T-helper 17 cell (primary cell): ENCODE measurements at places on chromosomes 5 and 9. TPM values are rescaled to one million over a fixed set of nuclear protein-coding genes. Genes with fewer than 3 reads are reported as not detected.

GFI1B gene
- total RNA-seq, result 29.3 TPM

RASEF gene
- total RNA-seq, result not detected

CHSY3 gene
- total RNA-seq, result not detected

PTCH1 gene
- total RNA-seq, result 14.4 TPM

FCN2 gene
- total RNA-seq, result not detected

TMEM215 gene
- total RNA-seq, result not detected

- no peak for DNase-seq
- H3K27ac ChIP-seq, result no peak overlapping the region
- H3K27me3 ChIP-seq, result no peaks in the 10 kb centered on the region
- H3K4me3 ChIP-seq, result no peak overlapping the region
Measured at GRCh38 chr9:71736236-71736635, 32.1 kb downstream of the CEMIP2 start.

- H3K36me3 ChIP-seq, result peaks cover 9% of the 10 kb centered on the region
- peak overlapping the region; percentile 91 for H3K4me3 ChIP-seq
- H3K4me1 ChIP-seq, result peaks cover 43% of the 10 kb centered on the region
- no peaks in the 10 kb centered on the region for H3K27me3 ChIP-seq
Measured at GRCh38 chr5:141637767-141638419, 1.1 kb downstream of the RELL2 start.

- H3K27ac ChIP-seq, result no peak overlapping the region
- H3K27me3 ChIP-seq, result no peaks in the 10 kb centered on the region
- H3K4me3 ChIP-seq, result no peak overlapping the region
- no peaks in the 10 kb centered on the region for H3K4me1 ChIP-seq
- no peak for DNase-seq
- H3K36me3 ChIP-seq, result no peaks in the 10 kb centered on the region
Measured at GRCh38 chr5:30874241-30875034, 319.0 kb upstream of the CDH6 start.

DNA sequence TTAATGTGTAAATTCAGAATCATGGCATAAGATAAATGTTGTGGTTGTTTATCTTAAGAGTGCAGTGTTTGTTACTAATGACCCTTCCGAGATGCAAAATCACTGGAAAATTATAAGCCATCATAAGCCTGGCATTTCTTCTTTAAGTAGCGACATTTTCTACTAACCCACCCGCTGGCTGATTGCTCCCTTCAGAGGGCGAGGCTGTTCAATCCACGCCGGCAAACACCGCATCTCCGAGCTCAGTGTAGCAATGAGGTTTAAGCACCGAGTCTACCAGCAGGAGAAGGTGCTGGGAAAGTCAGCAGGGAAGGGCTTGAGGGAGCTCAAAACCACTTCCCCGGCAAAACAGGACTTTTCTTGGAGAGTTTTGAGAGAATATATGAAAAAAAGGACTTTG is 52.7 kb downstream of the AK8 start:
- H3K4me3 ChIP-seq, result no peak overlapping the region
- peaks cover 2% of the 10 kb centered on the region for H3K4me1 ChIP-seq
- no peaks in the 10 kb centered on the region for H3K36me3 ChIP-seq
- peaks cover 60% of the 10 kb centered on the region for H3K27me3 ChIP-seq

- DNase-seq, result no peak
- H3K36me3 ChIP-seq, result no peaks in the 10 kb centered on the region
- H3K27ac ChIP-seq, result peak overlapping the region; percentile 81
- peak overlapping the region; percentile 68 for H3K4me3 ChIP-seq
Measured at GRCh38 chr9:93898502-93899426, 56.4 kb downstream of the BARX1 start.

DNA sequence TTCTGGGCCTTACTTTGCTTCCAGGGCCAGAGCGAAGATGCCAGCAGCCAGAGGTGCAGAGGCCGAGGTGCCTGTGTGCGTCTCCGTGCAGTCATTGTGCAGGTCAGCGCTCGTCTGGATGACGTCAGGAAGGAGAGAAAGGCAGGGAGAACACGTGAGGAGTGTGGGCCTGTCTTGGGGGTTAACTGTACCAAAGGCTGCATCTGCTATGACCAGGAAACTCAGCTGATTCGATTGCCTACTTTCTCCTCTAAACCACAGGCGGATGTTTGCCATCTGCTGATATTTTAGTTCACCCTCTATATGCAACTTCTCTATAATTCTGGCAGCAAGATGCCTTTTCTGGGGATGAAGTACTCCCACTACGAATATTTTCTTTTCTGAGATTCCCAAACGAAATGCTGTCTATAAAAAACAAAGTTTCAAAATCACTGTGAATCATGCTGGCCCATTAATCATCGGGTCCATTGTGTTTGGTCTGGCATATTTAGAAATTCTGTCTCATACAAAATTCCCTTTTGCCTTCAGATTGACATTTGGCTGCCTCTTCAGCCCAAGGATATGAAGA is 24.8 kb downstream of the PCSK1 start:
- no peak overlapping the region for H3K4me3 ChIP-seq
- peaks cover 38% of the 10 kb centered on the region for H3K27me3 ChIP-seq
- no peaks in the 10 kb centered on the region for H3K36me3 ChIP-seq
- no peak for DNase-seq
- H3K27ac ChIP-seq, result no peak overlapping the region
- H3K4me1 ChIP-seq, result no peaks in the 10 kb centered on the region

DNA sequence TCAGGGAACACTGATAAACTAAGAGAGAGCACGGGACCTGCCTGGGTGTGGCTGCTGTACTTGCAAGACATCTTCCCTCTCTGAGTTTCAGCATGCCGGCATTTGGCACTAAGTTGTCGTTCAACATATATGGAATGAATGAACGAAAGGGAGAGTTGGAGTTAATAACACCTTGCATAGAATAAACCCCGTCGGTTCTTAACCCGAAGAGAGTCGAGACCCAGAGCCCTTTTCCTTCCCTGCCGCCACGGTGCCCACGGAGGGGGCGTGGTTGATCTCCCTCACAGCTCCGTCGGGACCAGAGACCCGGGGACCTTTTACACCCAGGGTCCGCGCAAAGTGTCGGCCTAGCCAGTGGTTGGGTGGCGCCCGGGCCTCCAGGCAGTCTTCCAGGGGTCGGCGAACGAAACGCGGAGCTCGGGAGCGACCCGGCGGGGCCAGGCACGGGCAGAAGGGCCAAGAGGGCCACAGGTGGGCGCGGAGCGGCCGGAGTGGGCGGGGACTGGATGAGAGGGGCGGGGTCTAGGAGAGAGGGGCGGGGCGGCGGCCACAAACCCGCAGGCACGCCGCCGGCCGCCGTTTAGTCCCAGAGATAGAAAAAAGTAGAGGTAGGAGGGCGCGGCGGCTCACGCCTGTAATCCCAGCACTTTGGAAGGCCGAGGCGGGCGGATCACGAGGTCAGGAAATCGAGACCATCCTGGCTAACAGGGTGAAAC is 735 bp upstream of the RPL26L1 start:
- peak; percentile 59 for DNase-seq
- H3K4me1 ChIP-seq, result peaks cover 39% of the 10 kb centered on the region
- H3K4me3 ChIP-seq, result peak overlapping the region; percentile 95
- no peaks in the 10 kb centered on the region for H3K27me3 ChIP-seq
- peak overlapping the region; percentile 97 for H3K27ac ChIP-seq

GRCh38 chr9:107833295-107833694 is 343.7 kb upstream of the KLF4 start:
- H3K4me3 ChIP-seq, result no peak overlapping the region
- H3K4me1 ChIP-seq, result no peaks in the 10 kb centered on the region
- H3K36me3 ChIP-seq, result no peaks in the 10 kb centered on the region

GRCh38 chr9:16154521-16155078 is 601.8 kb downstream of the CCDC171 start:
- no peak overlapping the region for H3K4me3 ChIP-seq
- H3K4me1 ChIP-seq, result peaks cover 2% of the 10 kb centered on the region
- DNase-seq, result no peak
- H3K27ac ChIP-seq, result no peak overlapping the region
- peaks cover 6% of the 10 kb centered on the region for H3K27me3 ChIP-seq

DNA sequence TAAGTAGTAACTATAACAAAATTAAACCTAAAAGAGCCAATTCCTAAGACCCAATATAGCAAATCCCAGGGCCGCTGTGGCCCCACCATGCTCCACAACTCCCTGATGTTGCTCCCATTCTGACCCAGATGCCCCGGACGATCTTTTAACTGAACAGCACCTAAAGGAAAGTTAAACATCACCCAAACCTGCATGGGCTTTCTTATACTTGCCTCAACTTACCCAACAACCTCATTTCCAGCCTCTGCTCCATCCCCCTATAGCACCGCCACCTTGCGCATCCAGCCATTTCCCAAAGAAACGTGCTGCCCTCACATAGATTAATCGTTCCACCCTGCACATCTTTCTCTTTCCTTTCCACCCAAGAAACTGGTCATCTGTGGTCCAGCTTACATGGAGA is 54.6 kb downstream of the ZNF354C start:
- H3K36me3 ChIP-seq, result no peaks in the 10 kb centered on the region
- no peak for DNase-seq

GRCh38 chr9:35557320-35557719 is 47.7 kb upstream of the TESK1 start:
- H3K4me3 ChIP-seq, result no peak overlapping the region
- no peak for DNase-seq
- no peaks in the 10 kb centered on the region for H3K4me1 ChIP-seq

GRCh38 chr5:68834491-68834981 is 259.3 kb upstream of the SLC30A5 start:
- DNase-seq, result no peak
- no peaks in the 10 kb centered on the region for H3K36me3 ChIP-seq
- H3K4me1 ChIP-seq, result no peaks in the 10 kb centered on the region
- H3K4me3 ChIP-seq, result no peak overlapping the region
- peaks cover 35% of the 10 kb centered on the region for H3K27me3 ChIP-seq
- no peak overlapping the region for H3K27ac ChIP-seq
